ENCODE measurements at places on chromosomes 12 and 14. TPM values are rescaled to one million over a fixed set of nuclear protein-coding genes. Genes with fewer than 3 reads are reported as not detected.
A peak's percentile ranks its signal among the peaks of the same experiment; 100 is the strongest.

GRCh38 chr12:123150275-123150743 is 581 bp downstream of the PITPNM2 start:
- DNase-seq, result no peak

Gene LALBA
- not detected for polyA plus RNA-seq

DNA sequence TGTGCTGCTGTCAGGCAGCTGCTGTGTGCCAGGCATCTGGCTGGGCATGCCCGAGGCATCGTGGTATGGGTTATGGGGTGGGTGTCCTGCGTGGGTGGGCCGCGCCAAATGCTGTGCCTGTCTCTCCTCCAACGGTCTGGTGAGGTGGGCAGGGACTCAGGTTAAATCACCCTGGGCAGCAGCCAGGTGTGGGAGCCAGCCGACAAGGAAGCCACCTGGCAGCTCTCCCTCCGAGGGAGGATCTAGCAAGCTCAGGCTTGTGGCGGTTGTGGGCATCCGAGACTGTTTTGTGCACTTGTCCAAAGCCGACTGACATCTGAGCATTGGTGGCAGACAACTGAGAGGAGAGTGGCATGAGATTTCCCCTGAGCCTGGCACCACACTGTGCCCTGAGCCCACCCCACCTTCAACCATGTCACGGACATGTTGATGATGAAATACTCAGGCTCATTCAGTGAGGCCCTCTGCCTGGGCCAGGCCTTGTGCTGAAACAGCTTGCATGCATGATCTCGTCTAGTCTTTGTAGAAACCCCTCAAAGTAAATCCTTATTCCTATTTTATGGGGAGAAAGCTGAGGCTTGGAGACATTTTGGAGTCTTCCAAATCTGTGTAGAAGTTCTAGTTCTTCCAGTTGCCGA is 181.8 kb upstream of the MYL2 start:
- no peak for DNase-seq

DNA sequence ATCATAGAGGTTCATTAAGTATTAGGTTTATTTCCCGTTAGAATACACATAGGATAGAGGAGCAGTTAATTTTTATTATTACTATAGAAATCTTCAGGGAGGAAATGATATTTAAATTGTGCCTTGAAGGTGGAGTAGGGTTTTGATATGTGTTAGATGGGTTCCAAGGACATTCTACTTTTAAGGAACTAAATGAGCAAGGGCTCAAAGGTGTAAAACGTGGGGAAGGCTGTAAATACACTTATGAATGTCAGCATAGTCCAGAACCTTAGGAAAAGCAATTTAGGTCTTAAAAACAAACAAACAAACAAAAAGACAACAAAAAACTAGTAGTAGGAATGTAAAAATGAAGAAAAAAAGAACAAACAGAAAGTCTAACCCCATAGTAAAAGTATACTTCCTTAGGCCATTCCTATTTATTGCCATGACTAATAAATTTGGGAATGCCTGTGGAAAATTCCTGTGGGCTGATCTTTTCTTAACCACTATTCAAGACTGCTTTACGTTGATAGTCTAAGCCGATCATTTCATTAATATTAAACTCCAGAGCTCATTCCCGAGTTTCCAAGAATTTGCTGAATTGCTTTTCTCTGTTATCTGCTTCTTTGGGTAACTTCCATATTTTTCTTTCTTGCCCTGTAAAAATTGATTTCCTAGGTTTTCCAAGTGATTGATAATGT is 180.3 kb downstream of the RAD51B start:
- peak; percentile 79 for DNase-seq

Gene KRT6A
- polyA plus RNA-seq, result not detected

Gene TSHR
- polyA plus RNA-seq, result not detected

- peak; percentile 3 for DNase-seq
These were observed 15.7 kb upstream of the MAPKAPK5 start for GRCh38 chr12:111826316-111826715.

Gene OR6C2
- not detected for polyA plus RNA-seq

DNA sequence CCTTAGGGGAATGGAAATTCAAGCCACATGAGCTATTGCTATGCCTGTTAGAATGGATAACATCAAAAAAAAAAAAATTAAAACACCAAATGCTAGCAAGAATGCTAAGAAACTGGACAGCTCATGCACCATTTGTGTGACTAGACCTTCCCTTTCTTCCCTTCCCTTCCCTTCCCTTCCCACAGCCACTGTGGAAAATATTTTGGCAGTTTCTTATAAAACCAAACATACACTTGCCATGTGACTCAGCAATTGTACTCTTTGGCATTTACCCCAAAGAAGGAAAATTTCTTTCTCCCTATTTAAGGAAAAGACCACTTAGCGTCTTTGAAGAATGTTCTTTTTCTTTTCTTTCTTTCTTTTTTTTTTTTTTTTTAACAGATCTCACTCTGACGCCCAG is 49.1 kb upstream of the FKBP4 start:
- peak; percentile 7 for DNase-seq

Measured in GM23248 (cell line).